ENCODE measurements at places on chromosomes 4 and X.
A peak's percentile ranks its signal among the peaks of the same experiment; 100 is the strongest.

GRCh38 chrX:136209016-136209738 is 42.0 kb downstream of the MAP7D3 start:
- peak; percentile 76 for DNase-seq

GRCh38 chr4:153115322-153116290 is 88.6 kb upstream of the TRIM2 start:
- DNase-seq, result peak; percentile 80

DNA sequence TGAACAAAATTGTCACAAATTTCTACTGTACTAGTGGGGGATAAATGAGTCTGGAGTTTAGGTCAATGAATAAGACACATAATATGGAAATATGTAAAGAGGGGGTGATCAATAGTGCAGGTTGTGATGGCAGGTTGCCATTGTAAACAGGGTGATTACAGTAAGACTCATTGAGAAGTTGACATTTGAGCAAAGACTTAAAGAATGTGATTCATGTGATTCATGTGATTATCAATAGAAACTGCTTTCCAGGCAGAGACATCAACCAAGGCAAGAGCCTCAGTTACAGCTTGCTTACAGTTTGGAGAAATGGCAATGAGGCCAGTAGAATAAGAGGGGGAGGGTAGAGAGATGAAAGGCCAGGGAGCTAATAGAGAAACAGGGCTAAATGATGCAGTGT is 45.8 kb upstream of the GIMD1 start:
- no peak for DNase-seq

DNA sequence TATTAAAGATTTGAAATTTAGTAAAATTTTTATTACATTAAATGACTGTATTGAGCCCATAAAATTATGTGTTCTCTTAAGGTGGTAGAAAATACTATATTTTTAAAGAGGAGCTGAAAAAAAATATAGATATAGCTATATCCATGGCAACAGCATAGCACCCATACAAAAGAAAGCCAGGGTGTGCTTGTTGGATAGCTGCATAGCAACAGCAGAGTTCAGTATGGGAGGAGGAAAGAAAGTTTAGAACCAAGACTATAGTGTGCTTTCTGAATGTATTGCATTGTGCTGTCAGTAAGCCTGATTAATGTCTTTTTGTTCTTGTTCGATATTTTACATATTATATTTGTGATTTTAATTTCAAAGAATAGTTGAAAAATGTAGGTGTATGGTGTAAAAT is 78.4 kb downstream of the GRID2 start:
- no peak for DNase-seq

DNA sequence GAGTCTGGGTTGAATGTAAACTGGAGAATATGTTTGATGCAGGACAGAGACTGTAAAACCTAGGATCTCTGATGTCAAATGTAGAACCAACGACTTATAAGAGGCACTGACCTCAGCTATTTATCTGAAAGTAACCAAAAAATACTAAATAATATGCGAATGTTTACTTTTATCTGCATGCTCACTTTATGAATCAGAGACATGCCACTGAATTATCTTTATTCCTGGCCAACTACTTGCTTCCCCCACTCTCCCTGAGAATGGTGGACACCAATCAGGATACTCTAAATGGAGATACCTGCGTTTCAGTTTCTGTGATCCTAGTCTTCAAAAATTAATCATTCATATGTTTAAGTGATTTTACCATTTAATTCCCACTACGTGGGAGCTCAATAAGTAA is 1038.4 kb upstream of the PABPC4L start:
- no peak for DNase-seq

DNA sequence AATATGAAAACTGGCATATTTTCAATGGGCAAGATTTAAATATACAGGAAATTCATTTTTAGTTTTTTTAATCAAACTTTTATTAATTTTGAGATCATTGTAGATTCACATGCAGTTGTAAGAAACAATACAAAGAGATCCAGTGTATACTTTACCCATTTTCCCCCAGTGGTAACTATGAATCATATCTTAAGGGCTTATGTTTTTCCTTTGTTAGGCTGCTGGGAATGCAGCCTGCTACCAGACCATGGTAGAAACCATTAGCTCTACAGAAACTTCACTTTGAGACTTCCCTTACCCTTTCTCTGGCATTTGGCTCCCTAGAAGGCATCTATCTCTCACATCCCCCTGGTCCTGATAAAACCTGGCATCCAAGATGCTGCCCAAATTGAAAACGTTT is 147.6 kb upstream of the EOLA2 start:
- DNase-seq, result peak; percentile 58

- peak; percentile 71 for DNase-seq
Measured at GRCh38 chr4:152968806-152969394, 32.8 kb downstream of the FHDC1 start.

DNA sequence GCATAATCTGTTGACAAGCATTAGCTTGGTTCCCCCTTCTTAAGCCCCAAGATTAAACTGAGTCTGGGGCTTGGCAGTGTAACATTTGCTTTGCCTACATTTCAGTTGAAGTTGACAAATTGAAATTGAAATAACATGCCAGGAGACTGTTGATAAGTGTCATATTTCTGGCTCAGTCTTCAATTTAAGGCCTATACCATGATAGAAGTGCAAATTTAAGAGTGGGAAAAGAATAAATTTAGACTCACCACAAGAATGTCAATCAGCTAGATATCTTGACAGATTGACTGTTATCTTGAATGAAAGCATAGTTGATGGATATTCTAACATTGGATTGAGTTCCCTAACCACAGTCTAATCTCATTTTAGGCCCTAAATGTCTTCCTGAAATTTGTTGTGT is 117.6 kb downstream of the MAGEB17 start:
- DNase-seq, result no peak

GRCh38 chr4:182752158-182752910 is 164.9 kb downstream of the DCTD start:
- peak; percentile 55 for DNase-seq

DNA sequence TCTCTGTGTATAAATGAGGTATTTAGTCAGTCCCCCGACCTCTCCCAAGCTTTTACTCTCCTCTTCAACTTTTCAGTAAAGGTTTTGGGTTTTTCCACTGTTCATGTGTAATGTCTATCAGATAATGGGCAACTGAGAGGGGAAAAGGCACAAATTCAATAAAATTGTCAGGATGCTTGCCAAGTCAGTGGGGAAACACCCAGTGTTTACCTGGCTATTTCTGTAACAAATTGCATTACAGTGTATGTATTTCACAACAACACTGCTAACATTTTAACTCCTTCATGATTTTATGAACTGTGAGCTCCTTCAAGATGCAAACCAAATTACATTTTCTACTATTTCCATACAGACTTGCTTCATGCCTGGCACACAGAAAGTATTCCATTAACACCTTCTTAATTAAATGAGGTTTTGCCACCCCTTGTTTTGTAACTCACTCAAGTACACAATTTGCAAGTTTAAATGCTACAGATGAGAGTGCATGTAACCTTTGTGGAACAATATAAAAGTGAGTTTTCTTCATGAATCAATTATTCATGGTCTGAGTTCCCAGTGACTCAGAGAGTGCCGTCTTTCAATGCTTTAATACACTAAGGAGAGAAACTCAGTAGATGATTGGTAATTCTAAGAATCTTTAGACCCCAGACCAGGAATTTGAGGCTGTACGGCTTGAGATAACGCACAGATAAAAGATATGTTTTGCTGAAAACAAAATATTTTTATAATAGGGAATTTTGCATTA is 149.8 kb upstream of the TLL1 start:
- DNase-seq, result no peak

DNA sequence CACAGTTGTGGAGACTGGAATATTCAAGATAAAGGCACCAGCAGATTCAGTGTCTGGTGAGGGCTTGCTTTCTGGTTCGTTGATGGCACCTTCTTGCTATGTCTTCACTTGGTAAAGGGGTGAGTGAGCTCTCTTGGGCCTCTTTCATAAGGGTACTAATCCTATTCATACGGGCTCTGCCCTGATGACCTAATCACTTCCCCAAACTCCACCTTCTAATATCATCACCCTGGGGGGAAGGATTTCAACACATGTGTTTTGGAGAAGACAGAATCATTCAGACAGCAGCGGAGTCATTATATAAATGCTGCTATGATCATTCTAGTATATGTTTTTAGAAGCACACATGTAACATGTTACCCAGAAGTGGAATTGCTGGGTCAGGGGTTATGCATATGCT is 295.3 kb upstream of the CTSO start:
- no peak for DNase-seq

- no peak for DNase-seq
Measured at GRCh38 chr4:182139491-182139890, 103.7 kb upstream of the TENM3 start.

DNA sequence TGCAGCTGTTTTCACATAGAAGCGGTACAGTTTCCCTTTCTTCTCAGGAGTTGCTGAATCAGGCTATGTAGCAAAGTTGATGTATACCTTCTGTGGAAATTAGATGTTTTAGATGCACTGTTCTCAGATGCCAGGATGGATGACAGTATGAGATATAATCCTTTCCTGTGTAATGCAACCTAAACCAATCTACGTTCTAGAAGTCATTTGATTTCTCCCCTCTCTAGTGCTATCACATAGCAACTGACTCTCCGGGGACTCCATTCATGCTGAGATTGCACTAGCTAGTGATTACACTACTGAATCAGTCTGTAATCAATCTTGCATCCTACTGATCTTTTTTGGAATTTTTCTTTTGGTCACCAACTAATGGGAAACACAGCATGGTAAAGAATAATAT is 1881.7 kb downstream of the PCDH7 start:
- peak; percentile 0 for DNase-seq

- DNase-seq, result peak; percentile 33
Measured at GRCh38 chr4:8176547-8177399, 18.2 kb upstream of the ABLIM2 start.

GRCh38 chrX:49748211-49748956 is 52.6 kb upstream of the PAGE1 start:
- no peak for DNase-seq

GRCh38 chrX:33188881-33189280 is 22.5 kb downstream of the DMD start:
- no peak for DNase-seq

DNA sequence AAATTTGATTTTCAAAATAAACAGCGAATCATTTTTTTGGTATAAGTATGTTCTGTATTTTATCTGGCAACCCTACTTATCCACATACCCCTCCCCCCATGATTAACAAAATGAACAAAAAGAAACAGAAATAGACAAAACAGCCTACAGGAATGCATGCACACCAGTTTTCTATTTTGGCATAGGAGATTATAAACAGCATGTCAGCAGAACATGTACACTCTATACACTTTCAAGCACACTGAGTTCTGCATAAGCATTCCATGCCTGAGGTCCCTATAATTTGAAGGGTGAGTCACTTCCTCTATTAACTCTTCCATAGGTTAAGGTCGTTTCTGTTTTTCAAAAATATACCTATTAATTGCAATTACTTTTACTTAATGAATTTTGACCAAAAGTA is 28.0 kb upstream of the ZNF280C start:
- peak; percentile 22 for DNase-seq

DNA sequence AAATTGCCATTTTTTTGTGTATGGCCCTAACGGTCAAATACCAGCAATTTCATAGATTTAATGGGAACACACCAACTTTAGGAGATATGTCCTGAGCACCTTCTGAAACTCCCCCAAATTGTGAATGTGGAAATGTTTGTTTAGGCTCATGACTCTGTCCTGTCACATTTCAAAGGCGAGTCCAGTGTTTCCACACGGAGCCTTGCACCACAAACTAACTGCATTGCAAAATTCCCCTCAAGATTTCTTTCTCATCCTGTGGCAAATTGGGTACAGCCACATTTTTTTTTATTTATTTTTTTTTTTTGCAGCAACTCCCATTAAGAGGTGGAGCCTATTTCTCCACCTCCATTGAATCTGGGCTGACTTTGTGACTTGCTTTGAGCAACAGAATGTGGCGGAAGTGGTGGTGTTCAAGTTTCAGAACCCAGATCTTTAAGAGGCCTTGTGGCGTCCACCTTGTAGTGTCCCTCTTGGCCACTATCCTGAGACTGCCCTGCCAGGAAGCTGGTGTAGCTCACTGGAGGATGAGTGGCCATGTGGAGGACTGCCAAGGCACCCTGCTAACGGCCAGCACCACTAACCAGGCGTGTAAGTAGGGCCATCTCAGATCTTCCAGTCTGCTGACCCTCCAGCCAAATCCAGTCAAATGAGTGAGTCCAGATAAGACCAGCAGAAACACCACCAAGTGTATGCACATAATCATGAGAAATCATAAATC is 172.4 kb upstream of the SCML1 start:
- peak; percentile 44 for DNase-seq
